ENCODE measurements at places on chromosomes 4 and X.

GRCh38 chr4:93617606-93618005, 210.9 kb upstream of the ATOH1 start:
- no peak for DNase-seq

DNA sequence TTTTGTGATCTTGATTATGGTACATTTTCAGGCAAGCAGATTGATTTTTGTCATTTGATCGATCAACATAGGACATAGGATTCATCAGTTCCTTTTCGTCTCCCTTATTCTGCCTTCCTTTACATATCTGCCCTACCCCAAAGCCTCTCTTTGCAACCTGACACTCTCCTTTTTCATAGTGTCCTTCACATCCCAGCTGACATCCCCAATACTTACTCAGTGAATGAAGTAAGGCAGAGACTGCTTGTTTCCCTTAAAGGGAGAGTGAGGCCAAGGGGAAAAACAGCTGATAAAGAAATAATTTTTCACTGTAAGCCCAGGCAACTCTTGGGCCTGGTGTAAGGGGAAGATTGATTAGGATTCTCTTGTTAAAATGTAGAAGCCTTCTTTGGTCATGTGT, 69.8 kb downstream of the GBA3 start:
- no peak for DNase-seq

DNA sequence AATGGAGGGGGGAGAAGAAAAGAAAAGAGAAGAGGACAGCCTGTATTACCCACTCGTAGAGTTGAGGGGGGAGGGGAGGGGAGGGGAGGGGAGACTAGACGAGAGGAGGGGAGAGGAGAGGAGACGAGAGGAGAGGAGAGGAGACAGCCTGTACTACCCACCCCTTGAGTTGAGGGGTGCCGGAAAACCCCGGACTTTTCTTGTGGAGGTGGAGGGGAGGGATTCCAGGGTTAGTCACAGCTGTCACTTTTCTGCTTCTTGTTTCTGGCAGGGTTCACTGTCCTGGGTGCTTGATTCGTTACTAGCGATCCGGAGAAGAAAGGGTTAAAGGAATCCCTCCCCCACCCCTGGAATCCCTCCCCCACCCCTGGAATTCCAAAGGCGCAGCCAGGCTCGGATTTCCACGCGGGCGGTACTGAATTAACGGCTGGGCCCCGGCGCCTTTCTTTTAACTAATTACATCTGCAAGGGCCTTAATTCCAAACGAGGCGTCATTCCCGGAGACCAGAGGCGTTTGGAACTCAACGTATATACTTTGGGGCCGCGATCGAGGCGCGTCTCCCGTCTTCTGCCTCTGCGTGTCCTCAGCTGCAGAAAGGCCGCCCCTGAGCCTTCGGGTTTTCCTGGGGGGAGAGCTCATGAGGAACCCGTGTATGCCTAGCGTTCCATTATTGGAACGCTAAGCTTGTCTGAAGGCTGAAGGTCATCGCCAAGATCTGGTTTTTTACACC, 20.1 kb upstream of the CSF2RA start:
- DNase-seq, result no peak

DNA sequence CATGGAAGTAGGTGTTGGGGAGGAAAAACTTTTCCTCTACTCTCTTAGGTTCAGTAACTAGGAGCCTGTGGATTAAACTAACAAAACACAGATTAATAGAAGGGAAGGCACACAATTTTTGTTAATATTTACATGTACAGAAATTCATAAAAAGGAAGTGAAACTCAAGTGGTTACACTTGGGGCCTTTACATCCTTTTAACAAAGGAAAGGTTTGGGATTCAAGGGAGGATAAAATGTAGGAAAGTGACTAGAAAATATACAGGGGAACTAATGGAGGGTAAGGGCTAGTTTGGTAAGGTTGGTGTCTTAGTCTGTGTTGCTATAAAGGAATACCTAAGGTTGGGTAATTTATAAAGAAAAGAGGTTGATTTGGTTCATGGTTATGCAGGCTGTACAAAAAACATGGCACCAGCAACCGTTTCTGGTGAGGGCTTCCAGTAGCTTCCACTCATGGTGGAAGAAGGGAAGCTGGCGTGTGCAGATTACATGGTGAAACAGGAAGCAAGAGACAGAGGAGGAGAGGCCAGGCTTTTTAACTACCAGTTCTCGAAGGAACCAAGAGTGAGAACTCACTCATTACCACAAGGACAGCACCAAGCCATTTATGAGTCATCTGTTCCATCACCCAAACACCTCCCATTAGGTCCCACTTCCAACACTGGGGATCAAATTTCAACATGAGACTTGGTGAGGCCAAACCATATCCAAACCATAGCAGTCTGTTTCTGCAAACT, 124.4 kb downstream of the CHRDL1 start:
- DNase-seq, result no peak

DNA sequence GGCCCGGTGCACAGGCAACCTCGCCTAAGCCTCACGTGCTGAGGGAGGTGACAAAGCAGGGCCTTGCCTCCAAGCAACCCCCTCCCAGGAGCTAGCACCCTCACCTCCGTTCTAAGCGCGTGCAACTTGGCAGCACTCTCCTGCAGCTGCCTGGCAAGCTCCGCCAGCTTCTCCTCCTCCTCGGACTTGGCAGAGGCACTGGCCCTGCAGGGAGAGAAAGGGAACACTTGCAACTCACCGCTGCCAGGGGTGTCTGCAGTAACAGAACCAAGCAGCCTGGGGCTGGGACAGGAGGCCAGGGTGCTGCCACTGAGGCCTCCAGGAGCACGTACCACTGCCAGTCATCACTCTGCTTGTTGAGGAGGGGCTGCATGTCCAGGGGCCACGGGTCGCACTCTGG, 10.3 kb upstream of the TREX2 start:
- DNase-seq, result no peak

DNA sequence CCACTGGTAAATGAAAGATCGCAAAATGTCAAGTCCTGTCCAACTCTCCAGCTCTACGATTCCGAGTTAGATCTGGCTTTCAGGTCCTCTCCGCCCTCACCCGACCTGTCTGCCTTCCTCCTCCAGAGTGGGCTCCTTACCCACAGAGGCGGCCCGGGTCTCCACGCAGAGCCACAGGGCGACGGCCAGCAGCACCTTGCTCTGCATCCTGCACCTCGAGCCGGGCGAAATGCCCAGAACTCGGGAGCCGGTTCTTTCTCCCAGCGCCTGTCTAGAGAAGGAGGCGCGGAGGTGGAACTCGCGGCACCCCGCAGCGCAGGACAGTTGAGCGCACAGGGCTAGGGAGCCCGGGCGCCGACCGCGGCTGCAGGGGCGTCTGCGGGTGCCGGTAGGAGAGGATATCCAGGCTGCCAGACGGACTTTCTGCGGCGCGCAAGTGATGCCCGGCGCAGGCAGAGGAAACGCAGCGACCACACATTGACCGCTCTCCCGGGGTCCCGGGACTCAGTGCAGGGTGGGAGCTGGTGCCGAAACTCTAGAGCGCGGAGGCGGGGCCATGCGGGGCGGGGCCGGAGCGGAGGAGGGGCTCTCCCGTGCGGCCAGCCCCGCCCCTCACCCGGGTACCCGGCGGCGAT, at the start of gene KDR:
KDR (minus strand) TSS at position 509 of the 635 bp plus-strand sequence; CDS start at position 207, 302 bp downstream.
- DNase-seq, result no peak

DNA sequence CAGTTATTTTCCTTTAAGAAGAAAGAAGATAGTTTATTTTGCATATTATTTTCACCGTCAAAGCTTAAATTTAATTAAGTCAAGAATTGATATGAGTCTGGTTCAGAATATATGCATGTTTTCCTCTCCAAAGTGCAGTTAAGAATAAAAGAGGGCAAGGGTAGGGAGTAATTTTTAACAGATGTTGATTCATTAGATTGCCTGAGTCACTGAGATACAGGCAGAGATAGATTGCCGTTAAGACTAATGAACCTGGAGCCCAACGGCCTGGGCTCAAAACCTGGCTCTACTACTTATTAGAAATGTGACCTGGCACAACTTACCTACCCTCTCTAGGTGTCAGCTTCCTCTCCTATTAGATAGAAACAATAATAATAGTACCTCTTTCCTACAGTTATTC, 1037.4 kb upstream of the PABPC4L start:
- DNase-seq, result no peak

Measured in activated T-cell treated with anti-CD3 and anti-CD28 coated beads for 1 hour (primary cell).